ENCODE measurements at places on chromosomes 4 and X.

DNA sequence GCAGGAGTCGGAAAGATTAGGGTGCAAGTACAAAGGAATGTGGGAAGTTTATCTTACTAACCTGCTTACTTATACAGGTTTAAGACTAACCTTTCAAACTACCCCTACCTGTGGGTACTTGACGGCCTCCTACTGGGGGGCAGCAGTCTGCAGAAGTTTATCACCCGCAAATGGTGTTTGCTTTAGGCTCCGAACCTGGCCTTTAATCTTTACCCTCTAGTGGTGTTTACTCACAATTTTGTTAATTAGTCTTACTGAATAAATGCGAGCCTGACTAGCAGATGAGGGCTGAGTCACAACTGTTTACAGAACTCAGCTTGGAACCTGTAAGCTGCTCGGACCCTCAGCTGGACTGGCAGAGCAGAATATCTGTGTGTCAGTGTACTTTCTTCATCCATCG is 204.2 kb upstream of the GPRIN3 start:
- no peak for DNase-seq

DNA sequence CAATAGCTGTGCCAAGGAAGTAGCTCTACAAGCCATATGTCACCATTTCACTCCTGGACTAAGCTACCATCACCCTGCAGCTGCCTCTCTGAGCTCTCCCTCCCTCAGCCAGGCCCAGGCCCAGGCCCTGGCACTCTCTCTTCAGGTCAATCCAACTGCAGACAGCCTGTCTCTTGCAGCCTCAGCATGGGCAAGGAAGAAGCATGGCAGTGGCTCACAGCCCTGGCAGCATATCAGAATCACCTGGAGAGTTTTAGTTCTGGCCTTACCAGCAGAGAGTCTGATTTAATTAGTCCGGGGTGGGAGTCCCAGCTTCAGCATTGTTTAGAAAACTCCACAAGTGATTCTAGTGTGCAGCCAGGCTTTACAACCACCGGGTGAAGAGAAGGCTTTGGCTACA is 31.5 kb downstream of the NALF2 start:
- peak; percentile 14 for DNase-seq

- DNase-seq, result no peak
These were observed 51.1 kb downstream of the ITIH6 start for GRCh38 chrX:54746928-54747327.

DNA sequence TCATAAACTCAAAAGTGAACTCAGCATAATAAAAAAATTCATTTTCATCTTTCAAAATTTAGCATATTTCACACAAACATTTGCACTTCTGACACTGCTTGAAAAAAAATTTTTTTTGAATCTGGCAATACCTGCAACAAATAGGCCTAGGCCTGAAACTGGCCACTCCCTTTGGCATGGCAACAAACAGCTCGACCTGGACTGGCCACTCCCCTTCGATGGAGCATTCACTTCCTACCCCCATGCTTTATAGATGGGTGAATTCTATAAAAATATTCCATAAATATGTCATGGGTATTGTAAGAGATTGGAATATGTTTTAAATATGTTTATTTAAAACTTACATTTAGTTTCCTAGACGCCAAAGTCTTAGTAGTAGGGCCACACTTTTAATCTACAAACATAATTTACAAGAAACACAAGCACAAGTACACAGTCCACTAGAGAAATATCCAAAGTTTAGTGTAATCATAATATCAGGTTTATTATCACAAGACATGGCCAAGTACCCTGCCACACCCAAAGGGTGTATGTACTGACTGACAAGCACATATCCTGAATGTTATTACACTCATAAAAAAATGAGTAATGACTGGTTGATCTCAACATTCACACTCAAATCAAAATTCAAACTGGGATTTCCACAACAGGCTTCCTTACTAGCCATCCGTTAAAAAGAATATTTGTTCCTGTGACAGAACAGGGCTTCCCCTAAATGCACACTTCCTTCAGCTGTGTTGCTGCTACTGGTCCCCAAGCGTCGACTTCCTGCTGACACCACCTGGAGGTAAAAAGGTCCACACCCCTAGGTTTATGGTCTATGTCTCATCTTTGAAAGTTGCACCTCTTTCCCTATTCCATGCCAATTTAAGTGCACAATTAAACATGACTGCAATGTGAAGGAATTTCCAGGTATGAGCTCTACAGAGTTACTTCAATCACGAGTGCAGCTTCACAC is 271.5 kb downstream of the NR3C2 start:
- DNase-seq, result no peak

GRCh38 chr4:27787195-27787594 is 926.6 kb downstream of the STIM2 start:
- DNase-seq, result no peak

GRCh38 chr4:150781191-150781590 is 199.2 kb downstream of the MAB21L2 start:
- peak; percentile 41 for DNase-seq

DNA sequence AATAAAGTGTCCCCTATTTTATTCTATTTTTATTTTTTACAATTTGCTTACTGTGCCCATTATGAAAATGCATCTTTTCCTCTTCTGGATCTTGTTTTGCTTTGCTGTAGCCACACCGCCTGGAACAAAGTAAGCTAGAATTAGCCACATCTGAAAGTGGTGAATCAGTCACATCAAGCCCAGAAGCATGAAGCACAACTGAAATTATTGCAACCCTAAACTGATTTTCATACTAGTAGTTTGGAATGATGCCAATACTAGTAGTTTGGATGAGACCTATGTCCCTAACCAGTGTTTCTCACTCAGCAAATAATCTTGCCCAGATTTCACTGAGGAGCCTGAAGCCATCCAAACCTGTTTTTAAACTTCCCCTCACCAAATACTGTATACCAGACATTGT is 303.0 kb downstream of the EPHA5 start:
- no peak for DNase-seq

GRCh38 chr4:40730091-40730679 is 19.6 kb upstream of the NSUN7 start:
- no peak for DNase-seq

- DNase-seq, result no peak
These were observed 60.5 kb upstream of the CITED1 start for GRCh38 chrX:72366178-72366577.

DNA sequence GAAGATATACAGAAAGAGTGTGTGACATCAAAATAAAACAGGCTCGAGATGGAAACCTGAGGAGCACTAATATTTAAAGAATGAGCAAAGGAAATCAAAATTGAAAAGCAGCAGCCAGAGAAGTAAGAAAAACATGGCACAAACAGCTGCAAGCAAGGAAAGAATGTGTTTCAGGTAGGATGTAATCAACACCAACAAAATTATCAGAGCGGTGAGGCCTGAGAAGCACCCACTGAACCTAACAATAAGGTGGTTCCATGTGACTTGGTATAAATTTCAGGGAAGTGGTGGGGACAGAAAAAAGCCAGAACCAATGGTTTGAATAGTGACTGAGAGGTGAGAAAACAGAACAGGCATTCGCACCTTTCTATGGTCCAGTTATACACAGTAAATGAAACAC is 11.5 kb downstream of the SLC39A8 start:
- DNase-seq, result no peak

DNA sequence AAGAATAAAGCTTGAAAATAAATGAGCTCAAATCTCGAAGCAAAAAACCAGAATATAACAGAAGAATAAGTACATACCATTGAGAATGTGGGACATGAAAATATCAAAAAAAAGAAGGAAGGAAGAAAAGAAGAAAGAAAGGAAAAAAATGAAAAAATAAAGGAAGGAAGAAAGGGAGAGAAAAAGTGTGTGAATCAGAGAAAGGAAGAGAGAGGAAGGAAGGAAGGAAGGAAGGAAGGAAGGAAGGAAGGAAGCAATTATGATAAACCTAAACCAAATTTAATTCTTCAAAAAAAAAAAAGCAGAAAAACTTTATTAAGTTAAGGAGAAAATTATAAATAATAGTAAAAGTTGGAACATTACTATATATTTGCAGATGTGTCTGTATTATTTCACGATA is 949.8 kb downstream of the NLGN4X start:
- no peak for DNase-seq

GRCh38 chr4:152220201-152220666 is 315.7 kb downstream of the FBXW7 start:
- no peak for DNase-seq

- DNase-seq, result peak; percentile 6
These were observed 62.5 kb upstream of the GPR174 start for GRCh38 chrX:79081895-79082512.

DNA sequence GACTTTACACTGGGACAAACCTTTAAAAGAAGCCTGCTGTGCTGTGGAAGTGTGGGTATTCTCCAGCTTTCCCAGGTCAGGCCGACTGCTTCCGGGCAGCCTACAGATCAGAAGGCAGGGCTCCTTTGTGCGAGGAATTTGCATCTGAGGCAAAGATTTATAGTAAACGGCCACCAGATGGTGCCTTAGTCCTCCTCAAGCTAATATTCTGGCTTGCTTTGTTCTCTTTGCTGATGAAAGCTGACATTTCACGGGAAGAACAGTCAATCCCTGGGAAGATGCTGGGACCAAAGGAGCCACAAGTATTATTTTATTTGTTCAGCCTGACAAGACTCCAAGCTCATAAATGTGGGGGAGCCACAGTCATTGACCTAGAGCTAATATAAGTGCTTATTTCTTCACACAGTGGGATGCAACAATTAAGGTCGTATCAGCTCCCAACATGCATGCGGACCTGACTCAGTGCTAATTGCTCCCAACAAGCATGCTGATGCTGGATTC is 120.7 kb upstream of the TRIM2 start:
- peak; percentile 88 for DNase-seq

DNA sequence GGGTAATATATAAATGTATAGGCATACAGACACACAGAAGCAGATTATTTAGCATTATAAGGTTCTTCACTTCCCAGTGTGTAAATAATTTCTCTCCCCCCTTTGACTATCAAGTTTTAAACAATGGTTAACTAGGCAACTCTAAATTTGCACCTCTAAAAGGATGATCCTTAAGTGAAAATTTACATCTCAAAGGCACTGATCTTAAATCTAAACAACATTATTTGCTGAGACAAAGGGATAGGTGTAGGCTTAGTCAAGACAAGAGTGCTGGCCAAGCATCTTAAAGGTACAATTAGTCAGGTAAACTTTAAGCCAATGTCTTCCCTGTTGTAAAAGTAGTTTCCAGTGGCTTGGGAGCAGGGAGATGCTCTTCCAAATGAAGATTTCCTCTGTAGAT is 33.0 kb downstream of the NLRP2B start:
- DNase-seq, result no peak

DNA sequence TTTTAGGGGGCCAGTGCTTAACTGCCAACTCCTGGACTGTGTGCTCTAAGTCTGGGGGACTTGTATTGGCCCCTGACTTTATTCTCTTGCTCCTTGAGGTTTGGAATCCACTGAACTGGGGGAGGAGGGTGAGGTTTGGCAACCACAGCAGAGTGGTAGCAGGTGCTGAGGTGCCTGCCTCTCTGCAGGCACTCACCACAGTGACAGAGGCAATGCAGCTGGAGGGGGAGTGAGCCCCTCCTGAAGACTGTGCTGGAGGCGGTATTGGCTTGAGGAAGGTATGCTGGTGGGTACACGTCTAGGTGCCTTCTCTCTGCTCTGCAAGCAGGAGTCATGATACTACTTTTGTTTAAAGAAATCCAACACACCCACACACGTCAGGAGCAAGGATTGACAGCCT is 24.6 kb downstream of the CFAP299 start:
- no peak for DNase-seq

- no peak for DNase-seq
These were observed 142.0 kb downstream of the RTL3 start for GRCh38 chrX:78517124-78517523.

DNA sequence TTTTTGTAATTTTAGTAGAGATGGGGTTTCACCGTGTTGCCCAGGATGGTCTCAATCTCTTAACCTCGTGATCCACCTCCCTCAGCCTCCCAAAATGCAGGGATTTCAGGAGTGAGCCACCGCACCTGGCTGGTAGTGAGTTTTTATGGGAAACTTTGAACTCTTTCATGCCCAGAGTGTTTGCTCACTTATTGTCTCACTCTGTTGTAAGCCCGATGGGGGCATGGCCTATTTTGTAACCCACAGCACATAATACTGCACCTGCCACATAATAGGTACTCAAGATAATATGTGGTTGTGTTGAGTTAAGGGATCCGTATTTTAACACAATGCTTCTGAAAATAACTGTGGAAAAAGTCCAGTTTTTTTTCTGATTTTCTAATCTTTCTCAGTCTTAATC is 109.6 kb upstream of the GIMD1 start:
- DNase-seq, result peak; percentile 3

DNA sequence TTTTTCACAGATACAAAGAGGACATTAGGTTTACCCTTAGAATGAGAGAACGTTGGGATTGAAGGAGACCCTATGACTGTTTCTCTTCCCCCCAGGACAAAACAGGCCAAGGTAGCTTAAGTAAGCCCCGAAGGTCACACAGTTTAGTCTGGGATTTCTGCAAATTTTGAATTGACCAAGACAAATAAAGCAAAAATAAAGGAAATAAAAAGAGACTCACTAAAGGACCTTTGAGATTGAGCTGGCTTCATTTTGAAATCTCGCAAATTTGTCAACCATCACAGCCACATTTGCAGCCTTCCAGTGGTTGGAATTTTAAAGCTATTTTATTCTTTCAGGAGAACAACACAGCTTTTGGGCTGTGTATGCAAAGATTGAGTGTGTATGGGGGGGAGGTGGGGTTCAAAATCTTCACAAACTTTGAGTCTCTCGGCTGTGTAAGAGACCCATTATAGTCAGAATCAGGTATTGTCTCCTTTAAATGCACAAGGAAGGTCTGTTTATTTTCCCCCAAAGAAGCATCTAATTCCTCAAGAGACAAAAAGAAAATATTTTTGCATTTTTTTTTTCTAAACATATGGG is 4.2 kb downstream of the TMSB4X start:
- DNase-seq, result no peak

DNA sequence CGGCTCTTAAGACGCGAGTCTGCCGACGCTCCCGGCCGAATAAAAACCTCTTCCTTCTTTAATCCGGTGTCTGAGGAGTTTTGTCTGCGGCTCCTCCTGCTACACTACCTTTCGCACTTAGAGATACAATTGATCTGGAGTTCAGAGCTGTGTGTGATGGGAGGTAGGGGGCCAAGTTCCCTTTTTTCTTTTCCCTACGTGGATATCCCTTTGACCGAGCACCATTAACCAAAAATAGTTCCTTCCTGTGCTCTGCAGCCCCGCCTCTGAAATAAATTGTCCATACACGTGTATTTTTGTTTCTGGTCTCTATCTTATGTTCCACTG is 555 bp upstream of the PGM2 start:
- DNase-seq, result no peak

All from NCI-H510A treated with DMSO at 0.1 percent for 48 hours (cell line).